ENCODE measurements at places on chromosomes 2 and 18. TPM values are rescaled to one million over a fixed set of nuclear protein-coding genes. Genes with fewer than 3 reads are reported as not detected.

DNA sequence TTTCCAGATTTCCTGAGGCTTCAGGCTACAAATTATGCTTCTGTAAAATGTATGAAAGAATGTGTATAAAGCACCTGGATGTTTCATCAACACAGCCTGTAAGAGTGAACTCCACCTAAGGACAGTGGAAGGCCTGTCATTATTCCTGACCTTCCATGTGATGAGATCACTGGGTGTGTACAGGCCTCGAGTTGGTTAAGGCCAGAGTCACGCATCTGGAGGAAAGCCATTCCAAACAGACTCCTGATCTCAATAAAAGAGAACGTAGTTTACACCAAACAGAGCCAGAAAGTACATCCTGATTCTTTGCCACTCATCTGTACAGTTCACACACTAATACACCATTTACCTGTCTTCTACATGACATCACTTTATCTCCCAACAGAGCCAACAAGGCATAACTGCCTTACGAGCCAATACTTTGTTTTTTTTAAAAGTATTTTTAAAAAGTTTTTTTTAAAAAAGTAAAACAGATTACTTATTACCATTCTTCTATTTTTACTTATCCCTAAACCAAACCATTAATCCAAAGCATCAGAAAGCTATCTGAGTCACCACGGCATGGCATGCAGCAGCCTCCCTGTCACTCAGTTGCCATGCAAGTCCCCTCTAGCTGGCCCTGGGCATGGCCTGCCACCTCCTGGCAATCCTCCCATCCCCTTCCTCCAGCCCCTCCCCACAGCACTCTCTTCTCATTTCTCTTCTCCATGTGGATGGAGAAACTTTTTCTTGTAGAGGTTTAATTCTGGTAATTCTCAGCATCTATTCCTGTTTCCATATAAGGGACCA is 78.8 kb upstream of the TFCP2L1 start:
- peaks cover 81% of the 10 kb centered on the region for H3K36me3 ChIP-seq
- no peak overlapping the region for H3K4me3 ChIP-seq
- no peaks in the 10 kb centered on the region for H3K4me1 ChIP-seq
- DNase-seq = no peak
- no peak overlapping the region for H3K27ac ChIP-seq
- no peaks in the 10 kb centered on the region for H3K27me3 ChIP-seq

Gene STARD6
- total RNA-seq = not detected

- no peak overlapping the region for H3K27ac ChIP-seq
- no peak for DNase-seq
- H3K4me3 ChIP-seq = no peak overlapping the region
Observed at GRCh38 chr2:692767-693166, 15.6 kb upstream of the TMEM18 start.

- no peak overlapping the region for H3K27ac ChIP-seq
- no peaks in the 10 kb centered on the region for H3K4me1 ChIP-seq
- no peak for DNase-seq
- H3K4me3 ChIP-seq = no peak overlapping the region
- H3K36me3 ChIP-seq = no peaks in the 10 kb centered on the region
Observed at GRCh38 chr2:187377340-187377739, 70.7 kb downstream of the CALCRL start.

GRCh38 chr2:116669782-116670181 is 1144.7 kb upstream of the DDX18 start:
- H3K36me3 ChIP-seq = no peaks in the 10 kb centered on the region
- no peaks in the 10 kb centered on the region for H3K27me3 ChIP-seq
- no peak overlapping the region for H3K4me3 ChIP-seq

GRCh38 chr2:231102772-231103171 is 22.1 kb downstream of the HTR2B start:
- no peak overlapping the region for H3K4me3 ChIP-seq
- H3K27ac ChIP-seq = no peak overlapping the region
- no peak for DNase-seq
- no peaks in the 10 kb centered on the region for H3K27me3 ChIP-seq

DNA sequence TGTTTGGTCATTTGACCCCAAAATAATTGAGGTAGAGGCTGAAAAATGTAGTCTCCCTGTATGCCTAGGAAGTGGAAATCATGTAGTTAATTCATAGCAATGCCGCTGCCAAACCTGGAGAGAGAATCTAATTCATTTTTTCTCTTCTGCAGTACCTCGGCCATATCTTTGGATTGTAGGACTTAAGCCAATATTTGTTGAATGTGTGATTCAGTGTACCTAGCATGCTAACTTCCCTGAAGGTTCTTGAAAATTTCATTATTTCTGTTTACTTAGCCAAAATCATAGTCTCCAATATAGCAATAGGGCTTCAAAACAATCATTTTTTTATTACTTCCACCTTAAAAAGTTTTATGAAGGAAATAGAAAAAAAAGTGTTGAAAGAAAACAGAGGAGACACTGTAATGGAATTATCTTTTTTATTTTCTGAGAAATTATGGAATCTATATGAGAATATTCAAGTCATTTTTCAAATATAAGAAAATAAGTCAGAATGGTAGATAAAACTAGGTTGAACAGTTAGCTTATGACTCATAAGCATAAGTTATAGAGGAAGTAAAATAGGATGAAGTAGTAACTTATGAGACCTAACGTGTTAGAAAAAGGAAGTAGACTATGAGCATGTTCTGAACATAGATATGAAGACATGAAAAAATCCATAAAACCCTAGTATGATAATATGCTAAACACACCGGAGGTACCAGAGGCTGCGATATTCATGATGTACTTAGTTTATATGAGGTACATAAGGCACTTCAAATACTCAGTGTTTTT is 35.2 kb upstream of the CDH19 start:
- H3K4me1 ChIP-seq = no peaks in the 10 kb centered on the region
- H3K4me3 ChIP-seq = no peak overlapping the region
- no peaks in the 10 kb centered on the region for H3K27me3 ChIP-seq
- H3K36me3 ChIP-seq = no peaks in the 10 kb centered on the region
- no peak for DNase-seq

Gene MEP1B
- not detected for total RNA-seq

GRCh38 chr2:167966937-167967913 is 280.2 kb downstream of the STK39 start:
- DNase-seq = no peak
- no peaks in the 10 kb centered on the region for H3K36me3 ChIP-seq
- no peaks in the 10 kb centered on the region for H3K27me3 ChIP-seq
- H3K27ac ChIP-seq = no peak overlapping the region

DNA sequence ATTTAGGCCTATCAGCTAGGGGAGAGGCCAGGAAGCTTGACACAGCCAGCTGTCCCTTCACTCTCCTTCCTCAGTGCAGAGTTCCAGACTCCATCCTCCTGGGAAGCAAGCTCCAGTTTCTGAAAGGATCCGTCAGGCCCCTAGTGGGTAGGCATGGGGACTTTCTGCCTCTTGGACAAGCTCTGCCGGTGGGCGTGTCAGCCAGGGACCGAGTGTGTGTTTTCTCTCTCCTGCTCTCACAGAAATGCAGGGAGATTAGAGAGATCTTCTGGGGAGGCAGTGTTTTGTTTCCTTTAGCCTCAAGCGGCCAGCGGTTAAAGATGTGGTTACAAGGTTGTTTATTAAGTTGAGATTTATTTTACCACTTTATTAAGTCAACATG is 29.9 kb upstream of the OTOS start:
- H3K4me1 ChIP-seq = no peaks in the 10 kb centered on the region
- no peak overlapping the region for H3K4me3 ChIP-seq
- H3K36me3 ChIP-seq = no peaks in the 10 kb centered on the region

GRCh38 chr18:77866351-77866750 is 616.7 kb downstream of the GALR1 start:
- no peaks in the 10 kb centered on the region for H3K27me3 ChIP-seq
- H3K36me3 ChIP-seq = no peaks in the 10 kb centered on the region
- H3K4me1 ChIP-seq = no peaks in the 10 kb centered on the region
- no peak for DNase-seq
- H3K27ac ChIP-seq = no peak overlapping the region

DNA sequence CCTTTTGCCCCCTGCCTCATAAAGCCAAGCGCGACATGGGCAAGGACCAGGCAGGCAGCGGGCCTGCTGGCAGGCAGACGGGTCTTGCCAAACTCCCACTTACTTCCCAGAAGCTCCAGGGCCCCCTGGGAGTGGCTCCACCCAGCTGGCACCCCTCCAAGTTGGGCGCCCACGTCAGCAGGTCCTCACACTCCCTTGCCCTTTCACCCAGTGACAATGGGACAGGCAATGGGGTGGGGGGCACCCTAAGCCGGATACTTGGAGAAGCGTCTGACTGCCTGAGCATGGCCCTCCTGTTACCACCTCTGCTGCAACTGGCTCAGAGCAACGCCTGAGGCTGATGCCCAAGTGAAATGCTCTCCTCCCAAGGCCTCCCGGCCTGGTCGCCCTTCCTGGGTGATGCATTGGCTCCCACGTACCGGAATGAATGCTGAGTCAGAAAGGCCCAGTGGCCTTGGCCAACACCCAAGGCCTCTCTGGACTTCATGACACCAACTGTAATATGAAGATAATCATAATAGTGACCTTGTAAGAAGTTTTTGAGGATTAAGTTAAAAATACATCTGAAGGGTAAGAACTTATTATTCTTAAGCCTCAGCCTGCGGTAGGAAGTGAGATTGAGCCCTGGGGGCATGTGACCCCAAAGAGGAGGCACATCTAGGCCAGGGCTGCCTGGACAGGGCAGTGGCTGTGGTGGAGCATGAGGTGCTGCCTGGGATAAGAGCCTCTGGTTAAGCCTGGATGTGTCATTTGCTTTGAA is 31.6 kb downstream of the KCNK3 start:
- H3K4me1 ChIP-seq = peaks cover 47% of the 10 kb centered on the region
- peak; percentile 85 for DNase-seq

DNA sequence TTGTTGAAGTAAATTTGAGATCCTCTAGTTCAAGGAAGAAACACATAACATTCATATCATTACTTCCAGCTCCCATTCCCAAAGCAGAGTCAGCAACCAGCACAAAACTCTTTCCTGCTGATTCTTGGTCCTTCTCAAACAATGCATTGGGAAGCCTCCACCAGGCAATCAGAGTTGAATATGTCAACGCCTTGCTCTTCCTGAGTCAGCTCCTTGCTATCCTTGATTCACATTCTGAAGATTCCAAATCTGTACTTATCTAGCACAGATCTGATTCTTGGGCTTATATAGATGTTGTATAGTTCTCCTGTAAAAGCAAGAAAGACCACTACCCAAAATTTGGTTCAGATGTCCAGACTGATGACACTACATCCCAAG is 29.6 kb downstream of the CFAP210 start:
- no peaks in the 10 kb centered on the region for H3K4me1 ChIP-seq
- H3K4me3 ChIP-seq = no peak overlapping the region
- no peaks in the 10 kb centered on the region for H3K27me3 ChIP-seq
- no peak overlapping the region for H3K27ac ChIP-seq
- DNase-seq = no peak

GRCh38 chr2:42567806-42568400 is 529 bp upstream of the MTA3 start:
- peak overlapping the region; percentile 86 for H3K27ac ChIP-seq
- H3K4me3 ChIP-seq = peak overlapping the region; percentile 84
- H3K27me3 ChIP-seq = no peaks in the 10 kb centered on the region
- H3K4me1 ChIP-seq = peaks cover 21% of the 10 kb centered on the region

Gene ATP6V1B1
- total RNA-seq = 2.1 TPM

Gene PDE1A
- total RNA-seq = 6.3 TPM

DNA sequence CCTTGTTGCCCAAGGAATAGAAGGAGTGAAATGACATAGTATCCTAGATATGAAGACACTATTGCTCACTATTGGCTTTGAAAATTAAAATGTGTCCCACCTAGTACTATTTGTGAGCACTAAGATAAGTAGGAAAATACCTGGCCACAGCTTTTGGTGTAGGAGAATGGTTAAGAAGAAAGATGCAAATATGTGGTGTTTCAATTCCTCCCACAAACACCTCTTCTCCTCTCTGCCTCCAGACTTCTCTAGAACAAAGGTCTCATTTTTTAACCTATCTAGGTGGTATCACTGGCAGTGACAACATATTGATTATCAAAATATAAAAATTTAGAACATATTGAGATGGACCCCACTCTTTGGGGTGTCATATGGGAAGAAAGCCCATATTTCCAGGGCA is 929.9 kb upstream of the FANCL start:
- H3K27ac ChIP-seq = no peak overlapping the region
- no peaks in the 10 kb centered on the region for H3K27me3 ChIP-seq
- no peak for DNase-seq
- no peaks in the 10 kb centered on the region for H3K4me1 ChIP-seq
- H3K4me3 ChIP-seq = no peak overlapping the region

Gene HOXD8
- total RNA-seq = 2.6 TPM

GRCh38 chr18:46400449-46400848 is 256.6 kb downstream of the LOXHD1 start:
- H3K4me1 ChIP-seq = no peaks in the 10 kb centered on the region
- no peak overlapping the region for H3K4me3 ChIP-seq
- no peaks in the 10 kb centered on the region for H3K27me3 ChIP-seq
- no peak overlapping the region for H3K27ac ChIP-seq
- DNase-seq = no peak

DNA sequence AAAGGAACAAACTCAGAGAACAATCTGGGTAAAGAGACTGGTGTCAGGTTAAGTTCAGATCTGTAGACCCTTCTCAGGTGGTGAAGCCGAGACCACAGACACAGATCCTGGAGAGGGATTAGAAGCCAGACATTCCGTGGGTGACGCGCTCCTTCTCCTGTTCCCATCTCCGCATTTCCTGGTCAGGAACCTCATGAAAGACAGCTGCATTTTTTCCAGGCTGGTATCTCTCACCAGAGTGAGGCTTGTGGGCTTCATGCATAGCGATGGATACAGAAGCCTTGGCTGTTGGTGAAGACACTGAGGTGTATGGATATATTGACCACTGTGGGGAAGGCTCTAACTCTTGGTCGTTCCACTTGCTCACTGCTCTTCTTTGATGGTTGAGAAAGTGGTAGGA is 152.6 kb downstream of the FAM210A start:
- H3K4me3 ChIP-seq = no peak overlapping the region
- no peaks in the 10 kb centered on the region for H3K36me3 ChIP-seq
- no peaks in the 10 kb centered on the region for H3K27me3 ChIP-seq
- DNase-seq = no peak

Gene RUFY4
- not detected for total RNA-seq

Gene DLX1
- total RNA-seq = not detected

DNA sequence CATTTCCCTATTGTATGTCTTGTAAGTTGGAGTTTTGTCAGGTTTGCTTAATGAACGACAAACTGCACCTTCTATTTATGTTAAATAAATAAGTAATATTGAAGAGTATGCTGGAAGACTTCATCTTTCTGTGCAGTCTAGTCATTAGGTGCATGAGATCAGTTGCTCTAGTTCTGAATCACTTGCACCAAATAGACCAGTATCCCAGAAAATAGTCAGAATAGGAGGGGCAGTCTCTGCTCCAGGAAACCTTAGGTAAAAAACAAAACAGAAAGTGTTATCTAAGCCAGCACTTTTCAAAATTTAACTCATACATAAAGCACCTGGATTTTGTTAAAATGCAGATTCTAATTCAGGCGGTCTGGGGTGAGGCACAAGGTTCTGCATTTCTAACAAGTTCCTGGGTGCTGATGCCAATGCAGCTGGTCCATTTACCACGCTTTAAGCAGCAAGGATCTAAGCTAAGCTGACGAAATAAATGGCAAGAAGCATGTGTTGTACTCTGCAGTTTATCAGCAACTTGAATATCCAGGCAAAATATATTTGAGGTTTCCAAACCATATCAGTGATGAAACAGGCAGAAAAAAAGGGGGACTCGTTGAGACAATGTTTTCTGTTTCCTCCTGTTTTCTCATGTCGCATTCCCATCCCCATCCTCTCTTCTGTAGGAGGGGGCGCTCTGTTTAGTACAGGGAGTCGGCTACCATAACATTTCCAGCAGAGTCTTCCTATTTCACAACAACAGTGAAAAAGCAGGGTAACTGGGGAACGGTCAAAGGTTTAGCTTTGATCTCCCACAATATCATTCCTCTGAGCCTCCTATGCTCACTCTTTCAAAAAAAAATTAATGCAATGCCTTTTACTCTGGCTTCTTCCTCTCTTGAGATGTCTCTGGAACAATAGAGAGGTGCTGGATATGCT is 106.4 kb downstream of the MBD2 start:
- H3K4me3 ChIP-seq = no peak overlapping the region
- no peaks in the 10 kb centered on the region for H3K36me3 ChIP-seq
- peaks cover 4% of the 10 kb centered on the region for H3K27me3 ChIP-seq
- no peaks in the 10 kb centered on the region for H3K4me1 ChIP-seq
- no peak overlapping the region for H3K27ac ChIP-seq

Data from upper lobe of right lung (tissue), 1 donor.